ENCODE measurements at places on chromosomes 12 and 14. TPM values are rescaled to one million over a fixed set of nuclear protein-coding genes. Genes with fewer than 3 reads are reported as not detected.

Gene SALL2
- 17.1 TPM for total RNA-seq

Gene MGAT4C
- total RNA-seq, result not detected

Gene TOMM20L
- not detected for total RNA-seq

Gene LPAR5
- total RNA-seq, result 3.8 TPM

Gene COX8C
- not detected for total RNA-seq

Gene RNASE2
- total RNA-seq, result not detected

Gene NDUFA12
- 83.2 TPM for total RNA-seq

Gene HOXC12
- total RNA-seq, result not detected

Gene TMEM19
- total RNA-seq, result 15.1 TPM

Gene GPR137C
- 1.3 TPM for total RNA-seq

Gene CELA1
- not detected for total RNA-seq

Gene SLC8A3
- total RNA-seq, result not detected

Gene FAM186B
- total RNA-seq, result 0.21 TPM

Gene SMCO3
- total RNA-seq, result not detected

Gene TBX3
- total RNA-seq, result 12.7 TPM

DNA sequence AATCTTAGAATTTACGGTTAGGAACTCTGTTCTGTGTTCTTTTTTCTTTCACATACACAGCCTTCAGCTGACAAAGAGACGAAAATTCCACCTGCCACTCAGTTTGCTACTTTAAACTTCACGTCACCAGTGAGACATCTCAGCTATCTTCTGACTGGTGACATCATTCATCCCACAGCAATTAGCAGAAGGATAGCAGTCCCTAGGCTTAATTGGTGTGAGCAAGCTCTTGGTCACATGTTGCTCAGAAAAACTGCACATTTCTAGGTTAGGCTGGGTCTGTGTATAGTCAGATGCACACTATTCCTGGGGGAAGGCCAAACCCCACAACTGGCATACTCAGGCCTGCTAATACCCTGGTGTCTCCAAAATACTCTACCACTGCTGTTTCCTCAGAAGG, 23.9 kb downstream of the SLC7A7 start:
- no peak for DNase-seq

- DNase-seq, result peak; percentile 42
These were observed 235.4 kb downstream of the SEC23A start for GRCh38 chr14:38867561-38868150.

DNA sequence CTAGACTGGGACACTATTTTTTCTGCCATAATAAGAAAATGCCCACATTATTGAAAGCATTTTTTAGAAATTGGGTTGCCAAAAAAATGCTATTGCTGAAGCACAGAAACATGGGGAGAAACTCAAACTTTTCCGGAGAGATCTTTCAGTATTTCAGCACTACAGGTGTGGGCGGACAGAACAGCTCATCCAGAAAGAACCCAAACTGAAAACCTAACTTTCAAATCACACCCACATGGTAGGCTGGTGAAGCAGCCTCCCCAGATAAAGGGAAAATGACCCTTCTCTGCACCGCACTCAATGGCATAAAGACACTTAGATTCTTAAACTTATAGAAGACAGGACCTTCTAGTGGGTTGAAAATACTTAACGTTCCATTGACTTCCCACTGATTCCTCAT, 62.3 kb upstream of the TMPO start:
- DNase-seq, result no peak

DNA sequence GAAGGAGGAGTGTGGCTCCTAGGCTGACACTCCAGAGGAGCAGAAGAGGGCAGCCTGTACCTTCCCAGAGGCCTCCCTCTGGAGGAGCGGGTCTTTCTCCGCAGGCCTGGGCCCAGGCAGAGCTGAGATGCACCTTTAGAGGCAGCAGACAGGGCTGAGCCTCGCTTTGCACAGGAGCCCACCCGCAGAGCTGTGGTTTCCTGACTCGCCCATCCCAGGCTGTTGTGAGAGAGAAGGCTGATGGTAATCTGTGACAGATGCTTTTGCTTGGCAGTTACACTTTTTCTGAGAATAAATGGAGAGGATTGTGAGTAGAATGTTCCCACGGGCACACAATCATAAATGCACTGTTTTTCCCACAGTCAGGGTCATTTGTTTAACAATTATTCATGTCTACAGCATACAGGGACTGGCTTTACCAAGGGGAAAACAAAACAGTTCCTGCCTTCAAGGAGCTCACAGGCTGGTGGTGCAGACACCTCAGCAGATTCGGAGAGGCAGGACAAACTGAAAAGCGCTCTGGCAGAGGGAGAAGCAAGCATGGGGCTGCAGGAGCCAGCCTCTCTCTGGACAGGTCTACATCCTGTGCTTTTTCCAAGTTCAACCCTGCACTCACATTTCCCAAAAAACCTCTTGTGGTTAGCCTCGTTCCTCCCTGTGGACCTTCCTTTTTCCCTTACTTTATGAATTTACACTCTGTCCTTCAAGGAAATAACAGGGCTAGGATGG, 13.9 kb downstream of the EVL start:
- DNase-seq, result no peak

DNA sequence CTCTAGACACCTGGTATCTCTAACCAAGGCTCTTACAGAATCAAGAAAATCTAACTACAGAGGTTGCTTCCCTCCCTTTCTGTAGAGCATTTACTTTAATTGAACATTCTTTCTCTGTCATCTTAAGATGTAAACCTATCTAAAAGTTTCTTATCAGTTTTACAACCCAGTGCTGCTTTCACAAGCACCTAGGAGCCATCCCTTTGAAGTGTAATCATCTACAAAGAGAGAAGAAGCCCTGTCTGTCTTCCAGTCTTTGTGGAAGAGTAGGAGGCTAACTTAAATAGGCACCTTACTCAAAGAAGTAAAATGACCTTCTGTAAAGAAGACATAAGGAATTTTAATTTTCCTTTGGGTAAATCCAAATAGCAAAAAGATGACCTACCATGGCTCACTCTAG, 763.9 kb upstream of the LRFN5 start:
- no peak for DNase-seq

GRCh38 chr12:96571101-96571862, 81.9 kb downstream of the CFAP54 start:
- DNase-seq, result no peak

DNA sequence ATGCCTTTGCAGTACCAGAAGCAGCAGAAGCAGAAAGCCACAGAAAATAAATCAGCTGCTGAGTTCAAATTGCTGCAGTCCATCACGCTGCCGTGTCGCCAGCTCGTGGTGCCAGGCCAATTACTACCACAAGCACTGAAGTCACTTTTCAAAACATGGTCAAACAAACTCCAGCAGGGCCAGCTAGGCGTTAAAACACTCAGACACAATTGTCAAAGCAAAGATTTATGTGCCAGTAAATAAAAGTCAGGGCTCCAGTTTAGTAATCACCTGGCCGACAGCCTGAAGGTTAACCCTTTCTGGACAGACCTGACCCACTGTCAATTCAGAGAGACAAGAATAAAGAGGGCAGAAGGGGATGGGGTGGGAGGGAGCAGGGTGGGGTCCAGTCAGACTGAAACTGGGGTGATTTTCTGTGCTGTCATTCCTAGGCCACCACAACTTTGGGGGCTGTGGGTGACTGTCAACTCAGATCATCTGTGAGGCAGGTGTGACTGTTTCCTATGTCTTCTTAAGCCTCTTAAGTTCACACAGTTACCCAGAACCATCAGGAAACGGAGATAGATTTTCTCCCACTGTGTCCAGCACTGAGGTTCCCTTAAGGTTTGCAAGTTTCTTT, 109.8 kb upstream of the FUT8 start:
- DNase-seq, result no peak

DNA sequence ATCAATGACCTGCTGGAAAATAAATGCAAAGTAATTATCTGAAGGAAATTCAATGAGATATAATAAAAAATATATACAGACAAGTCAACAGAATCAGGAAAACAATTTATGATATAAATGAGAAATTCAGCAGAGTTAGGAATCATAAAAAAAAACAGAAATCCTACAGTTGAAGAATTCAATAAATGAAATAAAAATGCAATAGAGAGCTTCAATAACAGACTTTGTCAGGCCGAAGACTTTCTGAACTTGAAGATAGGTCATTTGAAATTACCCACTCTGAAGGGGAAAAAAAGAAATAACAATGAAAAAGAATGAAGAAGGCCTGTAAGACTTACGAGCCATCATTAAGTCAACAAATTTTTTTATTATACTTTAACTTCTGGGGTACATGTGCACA, 15.5 kb upstream of the GARIN2 start:
- DNase-seq, result no peak

- DNase-seq, result no peak
These were observed 5.9 kb downstream of the RPS6KL1 start for GRCh38 chr14:74917178-74917543.

DNA sequence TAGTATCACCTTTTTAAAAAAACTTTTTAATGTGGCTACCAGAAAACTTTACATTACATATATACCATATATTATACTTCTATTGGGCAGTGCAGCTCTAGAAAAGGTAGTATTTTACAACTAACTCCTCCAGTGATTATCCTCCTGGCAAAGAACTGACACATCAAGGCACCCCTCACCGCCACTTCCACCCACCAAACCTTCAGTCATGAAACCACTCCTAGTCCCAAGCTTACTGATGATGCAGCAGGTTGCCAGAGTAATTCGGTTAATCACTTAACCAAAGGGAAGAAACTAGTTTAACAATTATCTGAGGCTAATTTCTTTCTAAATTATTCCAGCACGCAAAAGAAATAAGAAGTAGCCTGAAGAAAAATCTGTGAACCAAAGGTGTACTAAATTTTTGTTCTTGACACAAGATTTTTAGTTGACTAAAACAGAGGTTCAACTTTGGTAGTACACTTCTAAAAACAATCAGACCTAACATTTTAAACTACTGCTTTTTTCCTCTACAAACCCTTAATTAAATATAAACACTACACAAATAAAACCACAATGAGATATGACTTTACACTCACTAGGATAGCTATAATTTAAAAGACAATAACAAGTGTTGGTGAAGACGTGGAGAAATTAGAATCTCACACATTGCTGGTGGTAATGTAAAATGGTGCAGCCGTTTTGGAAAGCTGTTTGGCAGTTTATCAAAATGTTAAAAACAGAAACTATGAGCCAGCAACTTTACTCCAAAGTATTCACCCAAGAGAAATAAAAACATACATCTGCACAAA, 16.7 kb downstream of the SPPL3 start:
- DNase-seq, result no peak

DNA sequence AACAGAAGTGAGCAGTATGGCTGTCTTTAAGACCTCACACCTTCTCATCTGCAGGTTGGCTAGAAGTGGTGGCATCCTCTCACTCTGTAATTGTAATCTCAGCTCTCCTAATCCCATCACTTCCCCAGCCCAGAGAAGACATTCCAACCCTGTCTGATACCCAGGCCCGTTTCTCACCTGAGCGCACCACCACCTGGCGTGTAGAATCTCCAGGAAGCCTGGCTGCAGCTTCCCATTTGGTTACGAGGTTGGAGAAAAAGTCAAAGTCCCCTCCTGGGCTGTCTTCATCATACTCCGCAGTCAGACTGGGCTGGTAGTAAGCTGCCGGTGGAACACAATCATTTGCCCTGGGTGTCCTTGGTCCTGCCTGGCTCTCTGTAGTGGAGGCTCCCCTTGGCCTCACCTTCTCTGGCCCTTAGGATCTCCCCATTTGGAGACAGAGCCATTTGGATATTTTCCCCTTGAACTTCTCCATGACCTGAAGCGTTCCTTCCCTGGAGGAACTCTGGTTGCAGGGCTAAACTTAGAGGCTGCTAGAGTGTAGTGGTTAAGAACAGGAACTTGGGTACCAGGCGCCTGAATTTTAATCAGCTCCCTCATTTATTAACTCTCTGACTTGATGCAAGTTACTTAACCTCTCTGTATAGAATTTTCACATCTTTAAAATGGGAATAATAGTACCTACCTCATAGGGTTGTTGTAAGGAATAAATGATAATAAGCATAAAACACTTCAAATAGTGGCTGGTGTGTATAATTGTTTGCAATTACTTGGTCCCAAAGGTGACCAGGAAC, 1.8 kb downstream of the SDR39U1 start:
- no peak for DNase-seq

GRCh38 chr12:93912086-93912733, 235.0 kb downstream of the CRADD start:
- DNase-seq, result no peak

DNA sequence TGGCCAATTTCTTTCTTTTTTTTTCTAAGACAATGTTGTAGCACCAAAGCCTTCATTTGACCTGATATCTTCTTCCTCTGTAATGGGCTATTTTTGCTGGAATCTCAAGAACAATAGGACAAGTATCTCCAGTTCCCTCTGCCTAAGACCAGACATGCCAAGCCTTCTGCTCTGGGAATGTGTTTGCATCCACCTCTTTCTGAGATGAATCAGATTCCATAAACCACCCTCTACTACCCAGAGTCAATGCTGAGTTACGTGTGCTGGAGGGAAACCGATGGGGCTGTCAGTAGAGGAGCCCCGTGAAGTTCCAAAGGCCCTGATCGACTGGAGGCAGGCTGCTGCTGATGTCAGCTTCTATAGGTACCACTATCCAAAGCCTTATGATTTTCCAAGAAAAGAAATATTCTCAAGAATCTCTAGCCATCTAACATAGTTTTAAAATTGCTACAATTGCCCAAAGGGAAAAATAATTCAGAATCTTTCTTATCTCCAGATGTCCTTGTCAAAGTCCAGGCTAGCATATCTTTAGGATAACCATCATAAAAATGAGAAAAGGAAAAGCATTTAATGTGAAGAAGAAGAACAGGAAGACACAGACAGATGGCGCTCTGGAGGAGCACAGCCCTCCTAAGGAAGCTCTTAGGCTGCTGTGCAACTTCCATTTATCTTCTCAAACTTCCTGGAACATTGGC, 101.9 kb downstream of the SLC8A3 start:
- no peak for DNase-seq

DNA sequence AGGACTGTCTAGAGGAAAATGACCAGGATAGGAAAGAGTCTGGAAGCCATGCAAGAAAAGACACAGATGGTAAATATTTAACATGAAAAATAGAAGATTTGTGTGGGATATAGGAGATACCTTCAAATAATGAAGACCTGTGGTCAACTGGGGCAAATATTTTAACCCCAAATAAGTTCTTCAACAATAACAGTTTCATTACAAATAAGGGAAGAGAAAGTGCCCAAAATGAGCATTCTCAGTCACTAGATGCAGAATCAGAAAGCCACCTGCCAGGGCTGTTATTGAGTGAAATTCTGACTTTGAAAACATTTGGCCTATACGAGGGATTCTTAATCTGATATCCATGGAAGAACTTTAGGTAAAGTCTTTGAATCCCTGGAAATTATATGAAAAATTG, 231.2 kb upstream of the PLEKHG7 start:
- DNase-seq, result no peak

DNA sequence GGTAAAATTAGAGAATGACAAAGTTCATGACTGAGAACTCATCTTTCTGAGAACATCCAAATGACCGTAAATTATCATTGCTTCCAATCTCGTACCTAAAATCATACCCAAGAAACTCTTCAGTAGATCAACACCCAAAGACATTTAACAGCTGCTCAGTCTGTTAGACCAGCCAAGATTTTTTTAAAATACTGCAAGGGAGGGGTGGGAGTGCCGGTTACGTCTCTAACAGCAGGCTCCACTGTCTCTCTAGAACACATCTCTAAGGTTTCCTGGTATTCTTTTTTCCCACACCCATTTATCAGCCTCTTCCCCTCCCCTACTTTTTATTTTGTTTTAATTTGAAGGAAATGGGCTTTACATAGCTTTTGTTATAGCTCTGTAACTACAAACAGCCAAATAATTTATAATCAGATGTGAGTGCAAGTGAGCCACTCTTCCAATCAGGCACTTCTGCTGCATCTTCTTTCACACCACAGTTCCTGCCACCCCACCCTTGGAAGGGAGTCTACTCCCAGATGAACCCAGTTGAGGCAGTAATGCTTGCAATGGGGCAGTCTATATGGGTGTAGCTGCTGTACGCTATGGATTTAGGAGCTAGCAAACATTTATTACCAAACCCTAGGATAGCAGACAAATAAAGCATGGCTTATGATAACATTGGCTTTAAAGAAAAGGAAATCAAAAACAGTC, 21.9 kb downstream of the PTPRB start:
- no peak for DNase-seq

Data from kidney epithelial cell (primary cell).